ENCODE measurements at places on chromosomes 1 and 21.
A peak's percentile ranks its signal among the peaks of the same experiment; 100 is the strongest.

DNA sequence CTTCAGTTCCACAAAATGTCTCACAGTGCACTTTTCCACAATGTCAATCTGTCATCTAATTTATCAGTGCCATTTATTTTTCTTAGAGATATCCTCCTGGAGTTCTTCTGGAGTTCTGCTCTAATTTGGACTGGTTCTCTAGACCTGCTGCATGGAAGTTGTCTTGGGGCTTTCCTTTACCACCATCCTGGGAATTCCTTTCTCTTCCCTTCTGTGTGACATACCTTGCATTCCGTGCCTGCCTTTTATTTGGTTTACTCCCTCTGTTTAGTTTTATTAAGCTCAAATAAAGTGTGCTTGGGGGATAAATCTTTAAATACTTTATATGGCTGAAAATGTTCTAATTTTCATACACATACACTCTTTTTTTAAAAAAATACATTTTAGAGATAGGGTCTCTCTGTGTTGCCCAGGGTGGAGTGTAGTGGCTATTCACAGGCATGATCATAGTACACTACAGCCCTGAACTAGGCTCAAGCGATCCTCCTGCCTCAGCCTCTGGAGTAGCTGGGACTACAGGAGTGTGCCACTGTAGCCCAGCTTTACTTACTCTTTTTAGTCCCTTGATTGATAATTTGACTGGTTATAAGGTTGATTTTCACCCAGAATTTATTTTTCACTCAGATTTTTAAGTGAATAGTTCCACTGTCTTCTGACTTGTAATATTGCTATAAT is 14.4 kb downstream of the MTF2 start:
- DNase-seq = no peak

- DNase-seq = no peak
These were observed 34.4 kb downstream of the GLUL start for GRCh38 chr1:182357171-182357570.

- DNase-seq = no peak
These were observed 5.1 kb upstream of the RFX5 start for GRCh38 chr1:151352021-151352718.

DNA sequence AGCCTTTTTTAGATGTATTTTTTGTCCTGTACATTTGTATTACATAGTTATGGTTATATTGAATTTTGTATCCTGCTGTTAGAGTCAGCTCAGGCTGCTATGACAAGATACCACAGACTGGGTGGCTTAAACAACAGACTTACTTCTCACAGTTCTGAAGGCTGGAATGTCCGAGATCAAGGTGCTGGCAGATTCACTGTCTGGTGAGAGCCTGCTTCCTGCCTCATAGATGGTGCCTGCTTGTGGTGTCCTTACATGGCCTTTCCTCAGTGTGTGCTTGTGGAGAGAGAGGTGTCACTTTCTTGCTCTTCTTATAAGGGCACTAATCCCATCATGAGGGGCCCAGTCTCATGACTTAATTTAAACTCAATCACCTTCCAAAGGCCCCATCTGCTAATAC is 23.1 kb upstream of the MYSM1 start:
- DNase-seq = no peak

DNA sequence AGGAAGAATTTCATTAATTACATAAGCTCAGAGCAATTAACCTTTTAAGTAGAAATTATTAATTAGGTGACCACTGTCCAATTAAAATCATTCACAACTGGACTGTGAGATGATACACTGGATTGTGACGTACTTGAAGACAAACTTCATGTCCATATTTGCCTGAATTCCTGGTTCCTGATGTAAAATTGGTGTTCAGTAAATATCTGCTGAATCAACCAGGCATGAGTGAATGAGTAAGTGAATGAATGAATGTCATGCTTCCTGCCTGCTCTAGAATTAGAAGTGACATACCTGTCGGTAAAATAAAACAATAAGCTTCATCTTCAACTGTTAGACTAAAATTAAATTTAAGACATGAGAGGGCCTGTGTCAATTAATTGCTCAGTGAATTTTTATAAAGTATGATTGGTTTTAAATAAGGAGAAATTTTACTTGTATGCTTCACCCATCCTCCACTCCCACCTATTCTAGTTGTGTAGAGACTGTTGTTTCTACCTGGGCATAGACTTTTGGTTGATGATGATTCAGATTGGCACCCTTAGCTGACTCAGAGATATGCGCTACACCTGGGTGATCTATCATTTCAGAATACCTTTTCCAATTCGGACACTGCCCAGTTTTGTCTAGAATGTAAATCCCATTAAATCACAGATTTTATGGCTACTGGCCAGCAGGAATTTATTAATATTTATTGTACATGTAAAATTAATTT is 56.9 kb upstream of the PTGS2 start:
- no peak for DNase-seq

- no peak for DNase-seq
These were observed 872 bp downstream of the BRINP2 start for GRCh38 chr1:177171536-177172123.

- no peak for DNase-seq
These were observed 110.3 kb downstream of the SEC16B start for GRCh38 chr1:177859572-177859971.

- DNase-seq = peak; percentile 57
These were observed 23.8 kb downstream of the KNCN start for GRCh38 chr1:46527474-46528296.
